ENCODE measurements at places on chromosomes 6 and 20. TPM values are rescaled to one million over a fixed set of nuclear protein-coding genes. Genes with fewer than 3 reads are reported as not detected.

CGA gene
- total RNA-seq = 4.6 TPM

HLA-DQB1 gene
- total RNA-seq = not detected

LHFPL5 gene
- total RNA-seq = not detected

C6orf52 gene
- not detected for total RNA-seq

HDGFL1 gene
- not detected for total RNA-seq

SLC12A5 gene
- 0.18 TPM for total RNA-seq

SLC22A23 gene
- not detected for total RNA-seq

OR12D3 gene
- total RNA-seq = not detected

SYCP2L gene
- not detected for total RNA-seq

CLVS2 gene
- total RNA-seq = not detected

C6orf15 gene
- total RNA-seq = not detected

SMOC2 gene
- not detected for total RNA-seq

SEL1L2 gene
- total RNA-seq = not detected

LY6G6D gene
- total RNA-seq = not detected

ATP6V1G2 gene
- 0.18 TPM for total RNA-seq

EPB41L1 gene
- total RNA-seq = 29.4 TPM

OOEP gene
- not detected for total RNA-seq

SLC2A10 gene
- total RNA-seq = 41.8 TPM
